Large intestine (tissue), 12 donors: ENCODE measurements at places on chromosomes 3 and 15.

GRCh38 chr15:39157882-39158281, 423.0 kb upstream of the THBS1 start:
- DNase-seq, result no peak

- DNase-seq, result no peak
Observed at GRCh38 chr3:4351164-4351855, 48.1 kb downstream of the SETMAR start.

DNA sequence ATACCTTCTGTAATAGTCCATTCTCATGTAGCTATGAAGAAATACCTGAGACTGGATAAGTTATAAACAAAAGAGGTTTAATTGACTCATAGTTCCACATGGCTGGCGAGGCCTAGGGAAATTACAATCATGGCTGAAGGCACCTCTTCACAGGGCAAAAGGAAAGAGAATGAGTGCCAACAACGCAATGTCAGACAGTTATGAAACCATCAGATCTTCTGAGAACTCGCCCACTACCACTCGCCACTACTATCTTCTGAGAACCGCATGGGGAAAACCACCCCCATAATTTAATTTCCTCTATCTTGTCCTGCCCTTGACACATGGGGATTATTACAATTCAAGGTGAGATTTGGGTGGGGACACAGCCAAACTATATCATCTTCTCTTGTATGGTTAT, 406.8 kb upstream of the CBLB start:
- DNase-seq, result no peak

- no peak for DNase-seq
Observed at GRCh38 chr3:87797872-87798566, 260.8 kb downstream of the CGGBP1 start.

DNA sequence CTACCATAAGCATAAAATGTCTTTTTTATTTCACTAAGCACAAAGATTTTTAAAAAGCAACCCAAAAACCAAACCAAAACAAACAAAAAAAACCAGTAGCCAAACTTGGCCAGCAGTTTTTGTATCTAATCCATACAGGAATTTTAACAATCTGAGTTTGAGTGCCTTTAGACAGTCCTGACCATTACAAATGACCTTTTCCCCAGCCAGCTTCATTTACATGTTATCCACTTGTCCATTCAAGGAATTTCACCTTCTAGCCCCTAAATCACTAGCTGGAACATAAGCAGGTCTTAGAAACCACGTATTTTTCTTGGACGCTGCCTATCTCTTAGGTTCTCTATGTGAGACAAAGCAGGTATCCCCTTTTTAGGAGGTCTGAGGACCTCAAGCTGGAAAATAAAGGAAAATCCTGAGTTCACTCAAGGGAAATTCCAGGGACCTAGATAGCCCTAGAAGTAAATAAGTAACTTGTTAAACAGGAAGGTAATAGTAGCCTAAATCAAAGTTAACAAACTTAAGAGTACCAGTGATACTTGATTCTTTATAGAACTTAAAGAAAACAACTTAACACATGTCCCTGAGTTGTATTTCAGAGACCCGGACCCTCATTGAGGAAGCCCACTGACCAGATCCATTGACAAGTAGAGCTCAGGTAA, 34.2 kb downstream of the CIP2A start:
- DNase-seq, result no peak

GRCh38 chr3:101611023-101611422, 37.0 kb downstream of the PCNP start:
- DNase-seq, result no peak

- DNase-seq, result peak; percentile 95
Observed at GRCh38 chr15:90191794-90192509, 9.2 kb upstream of the SEMA4B start.

DNA sequence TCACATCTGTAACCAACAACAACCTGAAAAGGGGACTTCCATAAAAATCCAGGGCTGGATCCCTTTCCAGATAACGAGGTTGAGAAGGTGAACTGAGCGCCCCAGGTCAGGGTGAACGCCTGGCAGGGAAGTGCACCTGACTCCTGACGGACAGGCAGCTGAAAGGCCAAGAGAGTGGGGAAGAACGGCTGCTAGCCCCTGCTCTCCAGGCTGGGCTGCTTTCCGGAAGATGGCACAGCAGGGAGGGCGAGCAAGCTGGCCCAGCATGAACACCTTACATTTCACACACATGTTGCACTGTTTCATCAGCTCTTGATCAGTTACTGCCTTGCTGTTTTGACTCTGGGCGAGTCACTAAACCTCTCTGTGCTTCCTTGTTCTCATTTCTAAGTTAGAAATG, 127.2 kb upstream of the IQSEC1 start:
- DNase-seq, result no peak
